GM12891 (cell line): ENCODE measurements at places on chromosomes 12 and 14.

DNA sequence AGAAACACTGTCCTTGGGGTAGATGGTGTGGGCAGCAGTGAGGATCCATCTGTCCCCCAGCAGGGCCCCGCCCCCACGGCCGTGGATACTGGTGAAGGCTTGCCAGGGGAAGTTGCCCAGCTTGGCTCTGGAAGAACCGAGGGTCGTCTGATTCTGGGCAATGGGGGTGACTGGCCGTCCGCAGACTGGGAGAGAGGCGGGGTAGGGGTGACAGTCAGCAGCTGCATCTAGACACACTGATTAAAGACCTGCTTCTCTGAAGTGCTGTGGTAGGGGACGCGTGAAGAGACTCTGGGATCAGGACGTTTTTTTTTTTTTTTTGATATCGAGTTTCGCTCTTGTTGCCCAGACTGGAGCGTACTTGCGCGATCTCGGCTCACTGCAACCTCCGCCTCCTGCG, 4.7 kb upstream of the C1R start:
- no peak for DNase-seq

DNA sequence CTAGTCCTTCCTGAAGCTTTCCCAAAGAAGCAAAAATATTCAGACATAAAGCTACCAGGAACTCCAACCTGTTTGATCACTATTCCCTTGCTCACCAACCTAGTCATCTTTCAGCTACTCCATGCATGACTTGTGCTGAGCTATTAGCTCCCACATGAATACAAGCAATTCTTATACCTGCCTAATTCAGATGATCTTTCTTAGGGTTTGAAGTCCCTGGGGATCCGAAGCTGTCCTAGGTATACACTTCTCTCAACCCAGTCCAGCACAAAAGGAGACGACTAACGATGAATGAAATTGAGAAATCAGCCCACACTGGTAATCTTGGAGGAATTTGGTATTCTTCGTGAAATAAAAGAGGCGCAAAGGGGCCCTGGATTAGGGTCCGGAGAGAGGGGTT, 631 bp upstream of the PTGR2 start:
- no peak for DNase-seq

- DNase-seq = no peak
These were observed 753.8 kb upstream of the FOXG1 start for GRCh38 chr14:28012629-28013415.

DNA sequence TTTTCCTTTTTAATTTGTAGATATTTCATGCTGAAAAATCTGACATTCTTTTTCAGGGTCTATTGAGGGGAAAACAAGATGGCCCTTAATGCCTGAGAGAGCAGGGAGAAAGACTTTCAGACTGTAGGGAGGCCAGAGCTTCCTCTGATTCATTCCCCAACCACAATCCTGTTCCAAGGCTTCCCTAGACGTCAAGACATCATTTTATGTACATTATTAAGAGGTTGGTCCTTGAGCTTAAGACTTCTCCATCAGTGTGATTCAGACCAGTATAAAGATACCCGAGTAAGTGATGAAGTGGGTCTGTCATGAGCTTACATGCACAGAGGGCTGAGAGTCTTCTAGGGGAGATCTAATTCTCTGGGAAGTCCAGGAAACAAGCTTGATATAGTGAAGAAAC, 57.3 kb downstream of the AVPR1A start:
- DNase-seq = no peak

GRCh38 chr14:94699831-94700230, 70.1 kb downstream of the GSC start:
- no peak for DNase-seq

- DNase-seq = no peak
These were observed 4.0 kb upstream of the ARF3 start for GRCh38 chr12:48961331-48961730.

DNA sequence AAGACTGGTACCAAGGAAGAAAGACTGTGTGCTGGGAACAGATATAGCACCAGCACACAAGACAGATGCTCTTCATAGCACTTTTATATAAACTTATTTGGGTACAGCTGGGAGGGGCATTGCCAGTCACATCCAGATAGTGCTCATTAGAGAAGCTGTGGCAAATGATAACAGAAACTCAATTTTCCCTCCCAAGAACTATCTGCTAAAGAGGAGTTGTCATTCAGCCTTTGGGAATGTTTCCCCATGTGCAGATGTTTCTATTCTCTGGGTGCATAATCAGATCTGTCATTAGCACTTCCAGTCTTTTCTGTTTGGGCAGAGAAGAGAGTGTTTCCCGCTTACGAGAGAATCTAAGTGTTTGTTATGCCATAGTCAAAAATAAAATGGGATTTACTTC, 714.9 kb upstream of the MDGA2 start:
- no peak for DNase-seq

GRCh38 chr12:27429606-27430005, 16.9 kb upstream of the SMCO2 start:
- DNase-seq = no peak

DNA sequence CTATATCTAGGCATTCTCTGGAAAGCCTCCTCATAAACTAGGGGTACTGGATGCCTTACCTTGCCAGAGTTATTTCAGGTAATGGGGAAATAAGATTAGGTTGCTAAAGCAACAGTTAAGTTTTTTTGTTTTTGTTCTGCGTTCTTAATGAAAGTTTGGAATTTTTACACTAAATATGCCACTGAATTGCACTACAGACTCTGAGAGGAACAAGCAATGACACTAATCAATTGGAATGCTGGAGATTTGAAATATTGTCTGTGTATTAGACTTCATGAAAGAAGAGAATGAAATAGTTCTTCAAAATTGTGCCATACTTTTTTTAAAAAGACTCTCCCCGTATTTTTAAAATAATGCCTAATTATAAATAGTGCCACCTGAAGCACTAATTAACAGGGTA, 287.8 kb downstream of the NAV3 start:
- DNase-seq = no peak

GRCh38 chr12:66144791-66145754, 14.5 kb upstream of the LLPH start:
- no peak for DNase-seq

DNA sequence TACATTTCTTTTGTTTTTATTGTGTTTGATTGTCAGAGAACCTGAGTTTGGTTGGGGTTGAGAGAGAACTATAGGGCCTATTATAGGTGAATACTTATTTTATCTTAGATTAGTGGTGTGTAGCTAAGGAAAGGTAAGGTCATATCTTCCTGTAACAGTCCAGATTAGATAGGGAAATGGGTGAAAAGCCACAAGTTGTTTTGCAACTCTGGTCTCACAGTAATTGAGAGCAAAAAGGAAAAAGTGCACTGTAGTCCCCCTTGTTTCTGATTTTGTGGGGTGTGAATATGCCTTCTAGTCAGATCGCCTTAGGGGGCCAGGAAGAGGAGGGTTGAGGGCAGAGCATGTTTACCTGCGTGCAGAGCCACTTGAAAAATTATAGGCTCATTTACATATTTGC, 8.9 kb downstream of the MSRB3 start:
- no peak for DNase-seq

GRCh38 chr14:69909826-69910550, 30.8 kb downstream of the SMOC1 start:
- DNase-seq = no peak

DNA sequence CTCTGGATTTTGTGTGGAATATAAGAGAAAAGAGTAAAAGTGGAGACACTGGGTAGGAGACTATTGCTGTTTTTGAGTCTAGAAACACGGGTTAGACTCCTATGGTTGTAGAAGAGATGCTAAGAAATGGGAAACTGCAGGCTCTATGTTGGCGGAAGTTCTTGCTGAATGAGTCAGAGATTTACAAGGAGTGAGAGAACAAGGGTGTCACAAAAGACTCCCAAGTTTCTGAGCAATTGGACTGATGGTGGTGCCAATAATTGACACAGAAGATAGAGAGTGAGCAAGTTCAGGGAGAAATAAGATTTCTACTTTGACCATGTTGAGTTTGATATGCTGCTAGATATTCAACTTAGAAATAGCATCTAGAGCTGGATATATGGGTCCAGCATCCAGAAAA, 2.6 kb upstream of the PRKD1 start:
- no peak for DNase-seq

GRCh38 chr14:34437729-34438080, 24.3 kb downstream of the SPTSSA start:
- DNase-seq = no peak

DNA sequence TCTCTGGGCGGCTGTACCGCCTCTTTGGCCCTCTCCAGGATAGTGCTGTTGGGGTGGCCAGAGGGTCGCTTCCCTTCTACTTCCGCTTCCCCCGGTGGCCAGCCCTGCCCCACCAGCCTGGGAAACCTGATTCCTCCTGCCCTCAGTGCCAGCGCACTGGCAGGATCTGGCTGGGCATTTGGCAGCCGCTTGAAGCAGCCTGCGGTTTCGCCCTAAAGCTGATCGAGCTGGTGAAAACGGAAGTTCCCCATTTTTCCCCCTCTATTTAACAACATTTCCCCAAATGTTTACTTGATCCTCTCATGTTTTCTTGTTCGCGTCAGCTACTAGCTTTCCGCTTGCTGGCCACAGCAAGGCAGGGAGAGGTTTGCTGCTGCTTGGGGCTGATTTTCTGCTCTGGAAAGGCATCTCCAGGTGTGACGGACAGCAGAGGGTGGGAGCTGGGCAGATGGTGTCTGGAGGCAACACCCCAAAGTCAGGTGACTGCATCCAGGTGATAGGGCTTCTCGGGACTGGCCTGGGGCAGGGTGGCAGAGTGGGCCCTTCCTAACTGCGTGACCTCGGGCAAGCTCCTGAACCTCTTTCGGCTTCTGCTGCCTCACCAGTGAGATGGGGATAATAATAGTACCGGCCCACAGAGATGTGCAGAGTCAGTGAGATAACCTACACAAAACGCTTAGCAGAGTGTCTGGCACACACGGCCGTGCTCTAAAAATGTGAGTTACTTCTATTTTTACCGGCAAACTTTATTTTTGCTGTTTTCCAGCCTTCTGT, 53.1 kb downstream of the TSPAN9 start:
- no peak for DNase-seq

GRCh38 chr12:5902736-5903135, 42.3 kb downstream of the ANO2 start:
- no peak for DNase-seq

GRCh38 chr12:49673446-49674317, 33.5 kb downstream of the FMNL3 start:
- no peak for DNase-seq

GRCh38 chr14:84483072-84483420, 1046.9 kb upstream of the FLRT2 start:
- DNase-seq = no peak

DNA sequence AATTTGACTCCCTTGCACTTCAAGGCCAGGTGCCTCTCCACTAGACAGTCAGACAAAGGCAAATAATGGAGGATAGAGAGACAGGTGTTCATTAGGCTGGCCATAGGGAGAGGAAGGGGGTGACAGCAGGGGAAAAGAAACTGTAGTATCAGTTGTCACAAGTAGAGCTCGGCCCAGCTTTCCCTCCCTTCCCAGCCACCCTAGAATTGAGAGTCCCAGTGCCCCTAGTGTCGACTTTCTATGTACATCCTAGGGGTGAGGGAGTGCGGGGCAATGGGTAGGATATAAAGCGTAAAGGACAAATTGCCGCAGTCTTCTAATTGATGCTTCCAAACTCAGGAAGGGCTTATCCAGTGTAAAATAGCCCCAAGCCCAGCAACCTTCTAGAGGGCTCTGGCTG, 39.0 kb downstream of the BAZ2A start:
- no peak for DNase-seq

- no peak for DNase-seq
These were observed 47.6 kb downstream of the SH2B3 start for GRCh38 chr12:111453071-111453989.

GRCh38 chr12:47755655-47756562, 2.8 kb downstream of the RAPGEF3 start:
- no peak for DNase-seq

GRCh38 chr12:92602476-92602875, 100.3 kb upstream of the PLEKHG7 start:
- no peak for DNase-seq

- DNase-seq = no peak
These were observed 1072.5 kb upstream of the ATXN7L3B start for GRCh38 chr12:73465106-73465505.

GRCh38 chr14:93490001-93490400, 59.3 kb downstream of the UNC79 start:
- no peak for DNase-seq

GRCh38 chr12:42129595-42130204, 15.0 kb downstream of the GXYLT1 start:
- DNase-seq = no peak

GRCh38 chr14:72560331-72560730, 333.6 kb downstream of the DPF3 start:
- DNase-seq = no peak

- DNase-seq = no peak
These were observed 10.1 kb downstream of the BMP4 start for GRCh38 chr14:53946404-53947093.

DNA sequence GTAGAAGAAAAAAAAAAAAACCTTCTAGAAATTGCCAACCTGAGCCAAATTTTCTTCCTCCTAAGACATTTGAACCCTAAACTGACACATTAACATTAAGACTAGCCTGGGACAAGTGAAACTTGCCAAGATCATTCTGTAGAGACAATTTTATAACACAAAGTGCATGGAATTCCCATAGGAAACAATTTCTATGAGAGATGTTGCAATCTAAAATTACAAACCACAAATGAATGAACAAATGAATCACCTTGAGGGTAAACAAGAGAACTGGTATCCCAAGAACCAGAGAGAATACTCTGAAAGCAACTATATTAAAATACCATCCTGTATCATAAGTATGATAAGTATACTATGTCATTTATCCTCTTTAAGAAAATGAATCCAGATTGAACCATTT, 165.3 kb downstream of the DICER1 start:
- no peak for DNase-seq

GRCh38 chr12:39813776-39814175, 194.2 kb upstream of the ABCD2 start:
- DNase-seq = no peak

- no peak for DNase-seq
These were observed 14.5 kb downstream of the CBX5 start for GRCh38 chr12:54265364-54265812.

DNA sequence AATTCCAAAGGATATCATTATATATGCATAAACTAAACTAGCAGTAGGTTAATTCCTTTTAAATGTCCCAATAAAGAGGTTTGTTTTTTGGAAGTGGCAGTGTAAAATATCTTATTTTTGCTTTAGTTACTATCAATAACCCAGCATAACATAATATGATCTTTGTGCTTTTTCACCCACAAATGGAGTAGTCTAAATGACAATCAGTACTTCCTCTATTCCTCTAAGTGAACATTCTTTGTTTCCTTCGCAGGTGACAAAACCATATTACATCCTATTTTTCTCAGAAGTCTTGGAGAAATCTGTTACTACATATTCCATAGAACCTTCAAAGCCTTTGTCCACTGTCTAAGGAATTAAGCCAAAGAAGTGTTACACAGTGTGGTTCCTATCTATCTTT, 62.5 kb downstream of the MED13L start:
- DNase-seq = no peak

- no peak for DNase-seq
These were observed 4.8 kb upstream of the KCNA5 start for GRCh38 chr12:5038781-5039311.

- no peak for DNase-seq
These were observed 27.0 kb downstream of the GPR135 start for GRCh38 chr14:59438195-59438647.

- DNase-seq = no peak
These were observed 1.5 kb upstream of the EFS start for GRCh38 chr14:23366426-23366921.

GRCh38 chr14:54597795-54598443, 31.0 kb downstream of the SAMD4A start:
- DNase-seq = no peak
